NCI-H460 (cell line): ENCODE measurements at places on chromosomes 5 and 9.

DNA sequence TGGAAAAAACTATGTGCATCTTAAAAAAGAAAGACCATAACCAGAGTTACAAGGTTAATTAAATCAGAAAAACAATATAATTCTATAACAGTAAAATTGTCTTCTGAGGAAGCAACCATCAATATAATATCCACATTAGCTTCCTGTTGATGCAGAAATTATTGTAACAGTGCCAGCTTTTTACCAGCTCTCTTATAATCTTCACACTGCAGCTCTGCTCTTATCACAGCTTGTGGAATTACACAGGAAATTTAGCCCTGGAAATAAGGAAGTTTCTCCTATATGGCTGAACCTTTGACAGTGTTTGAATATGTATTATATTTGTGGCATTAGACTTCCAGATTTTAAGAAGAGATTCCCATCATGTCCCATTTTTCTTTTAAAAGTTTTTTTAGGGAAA, 49.1 kb upstream of the TEK start:
- no peak for DNase-seq

DNA sequence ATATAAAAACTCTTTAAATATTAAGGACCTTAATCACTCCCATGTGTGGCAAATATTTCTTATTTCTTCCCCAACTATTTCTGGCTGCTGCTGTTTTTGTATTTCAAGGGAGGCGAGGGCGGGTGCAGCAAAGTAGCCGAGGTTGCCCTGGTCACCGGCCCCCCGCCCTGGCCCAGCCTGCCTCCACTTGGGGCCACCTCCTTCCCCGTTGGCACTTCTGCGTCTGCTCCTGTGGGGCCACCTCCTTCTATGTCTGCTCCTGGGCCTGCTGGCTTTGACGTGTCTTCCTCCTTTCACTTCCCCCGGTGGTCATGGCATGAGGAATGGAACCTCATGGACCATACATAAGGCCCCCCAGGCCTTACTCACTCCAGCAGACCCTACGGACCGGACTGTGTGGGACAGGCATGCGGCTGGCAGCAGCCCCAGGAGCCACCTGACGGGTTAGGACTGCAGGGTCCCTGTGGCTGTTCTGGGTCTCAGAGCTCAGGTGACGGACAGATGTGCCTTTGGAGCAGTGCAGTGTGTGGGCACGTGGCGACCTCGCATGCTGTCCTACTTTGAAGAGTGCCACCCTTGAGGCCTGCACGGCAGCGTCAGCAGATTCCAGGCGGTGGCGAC, 5.8 kb upstream of the ENTPD8 start:
- DNase-seq, result no peak

DNA sequence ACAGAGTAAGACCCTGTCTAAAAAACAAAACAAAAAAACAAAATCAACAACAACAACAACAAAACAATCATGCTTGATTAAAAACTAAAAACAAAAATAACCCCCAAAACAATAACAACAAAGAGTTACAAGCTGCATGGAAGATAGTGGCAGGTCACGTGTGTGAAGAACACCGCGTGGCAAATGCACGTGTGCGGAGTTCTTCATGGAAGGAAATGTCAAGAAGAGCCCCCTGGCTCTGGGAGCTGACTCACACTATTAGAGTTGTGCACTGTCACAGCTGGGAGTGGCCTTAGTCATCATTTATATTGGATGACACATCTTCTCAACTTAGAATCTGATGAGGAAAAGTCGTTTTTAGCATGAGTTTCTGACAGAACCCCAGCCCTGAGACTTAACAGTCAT, 110.5 kb downstream of the JMY start:
- peak; percentile 30 for DNase-seq

DNA sequence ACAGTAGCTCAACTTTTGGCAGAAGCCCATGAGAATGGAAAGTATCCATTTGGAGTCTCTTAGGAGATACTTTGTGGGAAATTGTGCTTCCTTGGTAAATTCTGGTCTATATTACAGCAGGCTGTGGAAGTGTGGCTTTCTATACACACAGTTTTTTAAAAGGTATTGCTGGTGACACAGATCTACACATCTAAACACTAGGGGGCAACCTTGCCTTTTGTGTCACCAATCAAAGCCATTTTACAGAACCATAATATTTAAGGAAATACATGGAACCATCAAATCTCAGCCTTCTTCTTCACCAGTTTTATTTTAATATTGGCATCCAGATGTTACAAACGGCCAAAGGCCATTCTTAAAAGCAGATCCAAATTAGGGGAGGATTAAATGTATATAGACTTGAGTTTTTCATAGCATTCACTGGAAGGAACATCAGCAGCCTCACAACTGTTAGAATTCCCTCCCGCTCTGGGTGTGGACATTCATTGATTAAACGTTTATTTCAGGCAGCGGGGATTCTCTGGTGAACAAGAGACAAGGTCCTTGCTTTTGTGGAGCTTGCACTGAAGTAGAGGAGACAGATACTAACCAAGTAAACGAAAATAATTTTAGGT, 132.4 kb upstream of the EPB41L4A start:
- peak; percentile 69 for DNase-seq

- DNase-seq, result no peak
Observed at GRCh38 chr9:116544896-116545295, 142.2 kb upstream of the TRIM32 start.

GRCh38 chr5:155148694-155149093, 135.1 kb downstream of the KIF4B start:
- DNase-seq, result no peak

- DNase-seq, result no peak
Observed at GRCh38 chr5:160970605-160971191, 118.7 kb upstream of the ATP10B start.

GRCh38 chr5:90871391-90871991, 312.9 kb downstream of the ADGRV1 start:
- DNase-seq, result no peak

GRCh38 chr5:33271606-33272005, 169.2 kb upstream of the TARS1 start:
- no peak for DNase-seq

DNA sequence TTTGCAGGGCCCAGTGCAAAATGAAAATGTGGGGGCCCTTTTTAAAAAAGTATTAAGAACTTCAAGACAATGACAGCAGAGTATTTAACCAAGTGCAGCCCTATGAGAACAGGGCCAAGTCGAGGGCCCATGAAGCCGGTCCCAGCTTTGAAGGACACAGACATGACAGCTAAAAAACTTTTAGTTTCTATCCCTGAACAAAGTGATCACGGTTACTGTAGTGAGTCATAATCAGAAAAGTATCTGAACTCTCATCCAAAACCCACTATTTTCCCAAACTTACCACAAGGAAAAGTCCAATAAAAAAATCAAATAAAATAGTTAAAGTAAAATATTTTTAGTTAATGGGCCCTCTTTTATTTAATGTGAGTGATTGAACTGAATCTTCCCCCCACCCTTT, 126.0 kb downstream of the MEF2C start:
- no peak for DNase-seq

GRCh38 chr5:133714161-133714915, 102.0 kb upstream of the FSTL4 start:
- no peak for DNase-seq

- DNase-seq, result no peak
Observed at GRCh38 chr5:171739271-171739670, 46.3 kb upstream of the SMIM23 start.

GRCh38 chr9:103025796-103026195, 30.7 kb downstream of the CYLC2 start:
- no peak for DNase-seq

- DNase-seq, result no peak
Observed at GRCh38 chr9:32253731-32254130, 130.7 kb upstream of the ACO1 start.

GRCh38 chr5:31186672-31187267, 6.7 kb upstream of the CDH6 start:
- peak; percentile 55 for DNase-seq

DNA sequence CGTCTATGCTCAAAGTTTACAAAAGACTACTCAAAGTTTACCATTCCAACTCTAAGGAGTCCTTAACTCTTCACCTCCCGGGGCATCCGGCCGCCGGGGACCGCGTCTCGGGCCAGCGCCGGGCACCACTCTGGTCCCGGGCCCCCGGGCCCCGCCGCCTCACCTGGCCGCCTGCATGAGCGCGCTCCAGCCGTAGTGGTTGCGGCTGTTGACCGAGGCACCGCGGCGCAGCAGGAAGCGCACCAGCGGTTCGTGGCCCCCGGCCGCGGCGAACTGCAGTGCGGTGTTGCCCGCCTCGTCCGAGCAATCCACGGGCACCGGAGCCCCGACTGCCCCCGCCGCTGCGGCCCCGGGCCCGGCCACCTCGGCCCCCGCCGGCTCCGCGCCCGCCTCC, 388 bp downstream of the ANKS6 start:
- no peak for DNase-seq

- DNase-seq, result no peak
Observed at GRCh38 chr5:58335518-58335917, 124.4 kb downstream of the PLK2 start.

DNA sequence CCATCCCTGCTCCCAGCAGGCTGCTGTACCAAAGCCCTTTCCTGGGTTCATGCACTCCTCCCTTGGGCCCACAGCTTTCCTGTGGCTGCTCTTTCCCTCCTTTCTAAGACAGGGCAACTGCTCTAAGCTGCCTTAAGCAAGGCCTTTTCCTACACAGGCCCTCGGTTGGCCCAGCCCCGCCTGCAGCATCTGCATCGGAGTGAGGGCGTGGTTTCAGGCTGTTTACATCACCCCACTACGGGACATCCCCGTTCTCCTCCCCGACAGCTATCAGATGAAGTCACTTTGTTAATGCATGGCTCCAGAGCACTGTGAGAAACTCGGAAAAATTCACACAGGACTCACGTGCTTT, 3.4 kb downstream of the DPH7 start:
- DNase-seq, result no peak

- DNase-seq, result no peak
Observed at GRCh38 chr9:36847781-36848673, 186.0 kb downstream of the PAX5 start.

DNA sequence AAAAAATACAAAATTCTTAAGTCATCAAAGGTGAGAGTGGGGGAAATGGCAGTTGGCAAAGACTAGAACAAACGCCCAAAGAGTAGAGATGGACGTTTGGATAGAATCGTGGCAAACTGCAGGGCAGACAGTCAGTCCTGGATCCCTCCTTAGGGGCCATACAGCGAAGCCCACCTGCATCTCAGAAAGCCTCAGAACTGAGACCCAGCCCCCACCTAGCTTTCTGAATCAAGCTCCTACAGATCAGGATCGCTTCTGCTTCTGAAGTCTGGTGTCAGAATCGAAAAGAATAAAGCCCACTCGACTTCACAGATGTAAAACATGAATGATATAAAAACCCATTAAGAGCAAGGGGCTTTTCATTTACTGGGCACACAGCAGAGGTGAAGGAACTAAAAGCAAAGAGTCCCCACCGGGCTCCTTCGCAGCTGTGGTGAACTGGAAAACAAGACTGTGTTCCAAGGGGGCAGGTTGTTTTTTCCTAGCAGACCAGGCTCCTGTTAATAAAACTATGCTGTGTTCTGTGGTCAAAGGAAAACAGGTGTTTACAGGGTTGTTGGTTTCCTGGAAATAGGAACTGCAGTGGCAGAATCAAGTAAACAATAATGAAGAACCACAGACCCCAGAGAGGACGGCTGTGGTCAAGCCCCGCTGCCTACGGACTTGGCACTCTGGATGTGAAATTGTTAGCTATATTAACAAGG, 91.8 kb downstream of the TLE1 start:
- no peak for DNase-seq

- DNase-seq, result no peak
Observed at GRCh38 chr5:36948041-36948440, 71.5 kb downstream of the NIPBL start.

- DNase-seq, result no peak
Observed at GRCh38 chr5:62681117-62681850, 102.7 kb downstream of the LRRC70 start.

DNA sequence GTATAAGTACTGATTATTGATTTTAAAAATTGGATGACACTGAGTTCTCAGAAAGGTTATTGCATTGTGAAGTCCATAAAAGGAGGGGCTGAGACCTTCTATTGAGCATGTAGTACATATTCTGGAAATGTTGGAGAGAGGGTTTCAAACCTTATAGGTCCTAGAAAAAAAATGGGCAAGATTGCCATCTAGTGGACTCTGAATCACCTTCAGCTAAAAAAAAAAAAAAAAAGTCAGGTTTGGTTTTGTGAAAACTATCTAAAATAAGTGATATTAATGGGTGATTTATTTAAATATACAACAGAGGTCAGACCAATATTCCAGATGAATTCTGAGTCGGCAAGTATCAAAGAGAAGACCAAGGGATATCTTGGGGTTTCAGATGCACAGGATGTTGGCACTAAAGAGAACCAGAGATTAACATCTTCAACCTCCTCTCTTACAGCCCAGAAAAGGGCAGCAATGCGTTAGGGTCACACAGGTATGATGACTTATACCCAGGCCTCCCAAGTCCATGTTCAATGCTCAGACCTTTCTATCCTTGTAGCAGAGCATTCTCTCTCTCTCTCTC, 109.8 kb upstream of the NMUR2 start:
- peak; percentile 16 for DNase-seq

DNA sequence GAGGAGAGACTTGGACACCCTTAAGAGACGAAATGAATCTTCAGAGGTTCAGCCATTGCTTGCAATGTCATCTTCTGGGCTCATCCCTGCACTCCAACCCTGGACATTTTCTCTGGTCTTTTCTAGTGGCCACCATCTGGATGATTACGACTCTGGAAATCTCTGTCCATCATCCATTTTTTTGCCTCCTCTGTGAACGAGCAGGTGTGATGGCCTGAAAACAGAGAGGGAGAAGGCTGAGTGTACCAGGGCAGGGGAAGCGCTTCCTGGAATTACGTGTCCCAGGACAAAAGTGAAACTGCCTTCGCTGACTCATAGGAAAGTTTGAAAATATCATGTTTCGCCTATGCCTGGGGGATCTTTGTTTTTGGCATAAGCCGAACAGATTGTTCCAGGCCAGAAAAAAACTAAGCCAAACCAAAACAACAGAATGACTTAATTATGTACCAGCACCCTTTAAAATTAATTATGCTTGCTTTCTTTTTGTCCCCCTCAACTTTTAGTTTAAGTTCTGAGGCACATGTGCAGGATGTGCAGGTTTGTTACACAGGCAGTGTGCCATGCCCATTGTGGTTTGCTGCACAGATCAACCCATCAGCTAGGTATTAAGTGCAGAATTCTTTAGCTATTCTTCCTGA, 31.9 kb downstream of the ANKRD33B start:
- peak; percentile 65 for DNase-seq

- no peak for DNase-seq
Observed at GRCh38 chr9:134537951-134538641, 103.5 kb upstream of the COL5A1 start.

DNA sequence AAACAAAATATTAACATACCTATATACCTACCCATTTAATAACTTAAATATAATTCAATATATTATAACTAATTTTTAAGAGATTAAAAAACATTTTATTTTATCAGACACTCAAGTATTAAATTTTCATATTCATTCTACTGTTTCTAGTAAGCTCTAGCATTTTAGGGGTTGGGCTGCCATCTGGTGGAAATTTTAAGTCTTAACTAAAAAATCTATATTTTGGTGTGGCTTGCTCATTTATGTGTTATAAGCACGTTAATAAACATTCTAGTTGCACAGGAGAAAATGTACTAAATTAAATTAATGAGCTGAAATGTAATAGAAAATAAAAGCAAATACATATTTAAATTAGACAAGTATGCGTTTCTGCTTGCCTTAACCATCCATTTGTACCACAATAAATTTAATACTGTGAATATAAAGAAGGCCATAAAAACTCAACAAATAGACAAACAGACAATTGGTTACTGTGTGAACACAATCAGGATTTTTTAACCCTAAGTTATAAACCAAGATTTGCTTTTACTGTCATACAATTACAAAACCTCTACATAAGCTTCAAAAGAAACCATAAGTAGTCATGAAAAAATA, 1728.3 kb upstream of the CDH9 start:
- peak; percentile 67 for DNase-seq

- DNase-seq, result no peak
Observed at GRCh38 chr5:80573062-80573461, 3.0 kb upstream of the ANKRD34B start.
